Hair follicle dermal papilla cell (primary cell): ENCODE measurements at places on chromosomes 2 and 18. TPM values are rescaled to one million over a fixed set of nuclear protein-coding genes. Genes with fewer than 3 reads are reported as not detected.

Gene POTEJ
- total RNA-seq: not detected in 2 replicates

Gene TMSB10
- 1,781 and 3,238 TPM in 2 replicates for total RNA-seq

Gene FAM110C
- under 0.01 TPM in 1 of 2 replicates, not detected in the other for total RNA-seq

Gene IL37
- total RNA-seq: not detected in 2 replicates

Gene MDH1B
- 1.2 and 1.8 TPM in 2 replicates for total RNA-seq

Gene RAB17
- total RNA-seq: not detected in 2 replicates

Gene CAPN13
- total RNA-seq: not detected in 2 replicates

Gene NAGK
- total RNA-seq: 50.3 and 63.4 TPM in 2 replicates

Gene OXER1
- 0.32 and 0.49 TPM in 2 replicates for total RNA-seq

Gene CPLX4
- total RNA-seq: 0.16 and 0.24 TPM in 2 replicates

Gene SYT4
- not detected in 2 replicates for total RNA-seq

Gene REV1
- total RNA-seq: 36.8 and 44.3 TPM in 2 replicates

Gene IL18R1
- 1.3 and 5.7 TPM in 2 replicates for total RNA-seq

Gene SPP2
- total RNA-seq: not detected in 2 replicates

Gene COX5B
- 126 and 142 TPM in 2 replicates for total RNA-seq

Gene RPL37A
- total RNA-seq: 575 and 595 TPM in 2 replicates

Gene SERPINB11
- not detected in 2 replicates for total RNA-seq

Gene ASB18
- not detected in 2 replicates for total RNA-seq

Gene VWA3B
- not detected in 2 replicates for total RNA-seq

Gene MAP3K19
- total RNA-seq: not detected in 2 replicates

Gene ZAP70
- not detected in 2 replicates for total RNA-seq

Gene PSMA8
- not detected in 2 replicates for total RNA-seq
